ENCODE measurements at places on chromosomes 12 and 14.

- DNase-seq, result no peak
These were observed 5.7 kb upstream of the DTX1 start for GRCh38 chr12:113050795-113051194.

DNA sequence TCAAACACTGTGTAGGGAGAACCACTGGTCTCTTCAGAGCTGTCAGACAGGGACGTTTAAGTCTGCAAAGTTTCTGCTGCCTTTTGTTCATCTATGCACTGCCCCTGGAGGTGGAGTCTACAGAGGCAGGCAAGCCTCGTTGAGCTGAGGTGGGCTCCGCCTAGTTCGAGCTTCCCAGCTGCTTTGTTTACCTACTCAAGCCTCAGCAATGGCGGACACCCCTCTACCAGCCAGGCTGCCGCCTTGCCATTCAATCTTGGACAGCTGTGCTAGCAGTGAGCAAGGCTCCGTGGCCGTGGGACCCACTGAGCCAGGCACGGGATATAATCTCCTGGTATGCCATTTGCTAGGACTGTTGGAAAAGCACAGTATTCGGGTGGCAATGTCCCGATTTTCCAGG is 24.6 kb upstream of the YBX3 start:
- no peak for DNase-seq

DNA sequence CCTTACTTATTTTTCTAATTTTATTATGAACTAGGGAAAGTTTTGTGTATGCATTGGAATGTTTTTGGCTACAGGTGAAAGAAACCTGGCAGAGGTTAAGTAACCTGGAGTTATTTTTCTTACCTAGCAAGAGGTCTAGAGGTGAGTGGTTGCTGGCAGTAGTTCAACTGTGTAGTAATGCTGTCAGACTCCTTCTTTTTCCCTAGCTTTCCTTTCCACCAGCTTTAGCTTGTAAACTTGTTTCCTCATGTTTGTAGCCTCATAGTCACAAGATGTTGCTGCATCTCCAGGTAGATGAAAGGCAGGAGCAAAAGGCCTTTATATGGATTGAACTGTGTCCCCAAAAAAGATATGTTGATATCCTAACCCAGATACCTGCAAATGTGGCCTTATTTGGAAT is 105.1 kb upstream of the AMIGO2 start:
- DNase-seq, result no peak

DNA sequence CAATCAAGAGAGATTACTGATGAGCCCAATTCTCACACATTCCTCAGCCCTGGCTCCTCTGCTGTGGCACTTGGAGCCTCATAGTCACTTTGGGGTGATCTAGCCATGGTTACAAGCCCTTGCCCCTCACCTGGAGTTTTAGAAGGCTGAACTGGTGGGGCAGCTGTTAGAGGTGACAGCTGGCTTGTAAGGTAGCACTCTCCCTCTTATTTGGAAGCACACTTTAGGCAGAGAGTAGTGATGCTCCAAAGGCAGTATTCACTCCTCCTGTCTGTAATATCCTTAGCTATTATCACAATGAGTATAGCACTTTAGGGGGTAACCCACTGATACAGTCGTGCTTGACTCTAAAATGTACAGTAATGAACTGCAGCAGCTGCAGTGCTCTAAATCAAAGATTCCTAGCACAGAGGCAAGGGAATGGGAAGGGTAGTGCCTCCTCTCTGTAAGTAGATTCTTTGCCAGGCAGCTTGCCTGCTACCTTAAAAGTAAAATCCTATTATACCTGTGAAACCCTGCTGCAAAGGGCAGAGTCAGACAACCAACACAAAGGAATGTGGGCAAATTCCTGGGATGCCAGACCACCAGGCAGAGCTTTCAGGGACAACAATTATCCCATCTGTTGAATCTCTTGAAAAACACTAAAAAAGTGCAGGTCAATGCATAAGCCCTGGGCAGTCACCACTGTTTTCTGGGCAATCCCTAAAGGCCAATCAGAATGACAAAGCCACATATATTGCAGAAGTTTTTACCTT is 336.3 kb downstream of the NOVA1 start:
- no peak for DNase-seq

GRCh38 chr12:75533239-75533638 is 21.8 kb upstream of the KRR1 start:
- no peak for DNase-seq

- DNase-seq, result no peak
These were observed 358.7 kb upstream of the TMPO start for GRCh38 chr12:98156697-98157096.

DNA sequence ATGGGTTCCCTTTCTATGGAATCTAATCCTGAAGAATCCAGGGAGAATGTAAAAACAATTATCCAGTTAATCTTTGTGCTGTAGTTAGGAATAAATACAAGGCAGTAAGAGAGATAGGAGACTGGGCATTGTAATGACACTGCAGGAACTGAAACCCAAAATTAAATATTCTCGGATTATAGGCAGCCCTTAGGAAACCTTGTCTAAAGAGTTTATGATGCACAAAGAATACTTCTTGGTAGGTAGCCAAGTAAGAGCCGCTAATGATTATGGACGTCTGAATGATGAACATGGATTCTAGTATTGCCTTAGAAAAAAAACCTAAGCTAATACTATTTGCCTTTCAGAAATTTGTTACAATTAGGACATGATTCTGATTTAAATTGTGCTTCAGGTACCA is 165.4 kb upstream of the LRIG3 start:
- no peak for DNase-seq

DNA sequence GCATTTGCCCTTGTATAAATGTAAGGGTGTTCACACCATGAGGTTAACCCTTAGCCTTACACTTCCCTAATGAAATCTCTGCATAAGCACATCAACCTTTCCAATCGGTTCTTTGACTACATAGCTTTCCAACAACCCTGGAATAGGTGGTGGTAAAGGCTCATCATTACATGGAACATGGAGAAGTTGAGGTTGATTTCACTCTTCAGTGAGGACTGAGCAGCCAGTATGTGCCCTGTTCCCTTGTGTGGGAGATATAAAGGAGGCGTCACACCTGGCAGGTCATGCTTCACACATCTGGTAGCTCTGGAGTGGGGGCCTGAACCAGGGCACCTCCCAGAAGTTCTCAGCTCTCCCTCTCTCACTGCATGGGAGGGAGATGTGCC is 21.7 kb upstream of the JPH4 start:
- no peak for DNase-seq

DNA sequence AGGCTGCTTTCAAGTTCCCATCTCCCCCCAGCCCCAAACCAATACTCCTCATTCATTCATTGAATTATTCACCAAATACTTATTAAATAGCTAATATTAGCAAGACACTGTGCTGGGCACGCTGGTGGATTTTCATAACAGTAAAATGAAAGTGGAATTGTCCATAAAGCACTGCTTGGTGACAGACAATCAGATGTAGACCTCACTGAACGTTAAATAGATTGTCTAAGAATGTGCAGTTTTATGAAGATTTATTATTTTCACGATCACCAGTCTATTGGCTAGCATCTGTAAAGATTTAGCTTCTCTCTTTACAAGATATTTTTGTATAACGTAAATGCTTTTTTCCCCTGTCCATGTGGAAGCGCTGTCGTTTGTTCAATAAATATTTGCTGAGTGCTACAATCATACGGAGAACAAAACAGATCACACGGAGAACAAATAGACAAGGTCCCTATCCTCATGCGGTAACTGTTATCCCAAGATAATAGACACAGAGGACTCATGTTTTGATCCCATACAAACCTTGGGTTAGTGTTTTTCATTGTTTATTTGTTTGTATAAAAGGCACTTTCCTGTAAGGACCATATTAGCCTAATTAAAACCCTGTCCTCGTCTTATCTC is 397.6 kb downstream of the BCAT1 start:
- no peak for DNase-seq

DNA sequence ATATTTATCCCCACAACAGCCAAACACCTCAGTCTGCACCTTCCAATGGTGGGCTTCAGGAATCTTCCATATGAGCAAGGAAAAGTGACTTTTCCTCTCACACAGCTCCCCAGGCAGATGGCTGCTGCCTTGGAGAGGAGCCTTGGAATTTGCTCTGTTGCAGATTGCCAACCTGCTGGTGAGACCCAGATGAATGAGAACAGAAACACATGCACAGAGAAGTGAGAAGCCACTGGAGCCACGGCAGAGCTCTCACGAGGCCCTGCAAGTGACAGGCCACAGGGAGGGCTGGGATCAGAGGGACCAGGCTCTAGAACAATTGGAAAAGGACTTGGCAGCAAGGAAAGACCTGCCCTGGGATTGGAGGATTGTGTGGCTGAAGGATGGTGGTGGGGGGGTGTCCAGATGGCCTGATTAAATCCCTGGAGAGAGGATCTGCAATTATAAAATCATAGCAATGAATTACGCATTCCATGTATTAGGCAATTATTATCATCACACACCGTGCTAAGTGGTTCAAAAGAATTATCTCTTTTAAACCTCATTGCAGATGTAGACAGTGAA is 84.9 kb upstream of the PWP1 start:
- DNase-seq, result no peak

- no peak for DNase-seq
These were observed 38.3 kb downstream of the TTC7B start for GRCh38 chr14:90777830-90778485.

GRCh38 chr12:16348435-16349130 is 1.1 kb downstream of the MGST1 start:
- no peak for DNase-seq

GRCh38 chr12:46160101-46160980 is 108.5 kb downstream of the SLC38A1 start:
- no peak for DNase-seq

- DNase-seq, result no peak
These were observed 197.0 kb downstream of the ERC1 start for GRCh38 chr12:1188016-1188415.

DNA sequence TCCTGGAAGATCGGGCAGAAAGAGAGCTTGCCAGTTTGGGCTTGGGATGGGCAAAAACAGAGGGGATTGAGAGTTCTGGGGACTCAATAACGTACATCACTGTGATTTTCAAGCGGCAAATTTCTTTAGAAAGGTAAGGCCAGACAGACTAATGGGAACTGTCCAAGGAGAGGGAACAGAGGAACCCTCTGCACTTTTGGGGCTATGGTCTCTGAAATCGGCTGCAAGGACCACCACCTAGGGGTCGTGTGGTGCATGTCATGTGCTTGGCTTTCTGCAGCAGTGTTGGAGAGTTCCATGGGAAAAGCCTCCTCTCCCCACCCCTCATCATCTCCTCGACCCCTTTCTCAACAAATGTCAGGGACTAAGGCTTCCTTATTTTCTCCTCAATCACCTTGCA is 79.6 kb downstream of the PPM1A start:
- DNase-seq, result no peak

Measured in stimulated activated CD8-positive, alpha-beta memory T cell treated with anti-CD3 and anti-CD28 coated beads, Interleukin-2, amount 100 ng/mL, for 1 hour (primary cell).